CD4-positive, CD25-positive, alpha-beta regulatory T cell (primary cell): ENCODE measurements at places on chromosomes 7 and 10.

- no peak for DNase-seq
Measured at GRCh38 chr7:18520450-18521235, 25.1 kb downstream of the HDAC9 start.

DNA sequence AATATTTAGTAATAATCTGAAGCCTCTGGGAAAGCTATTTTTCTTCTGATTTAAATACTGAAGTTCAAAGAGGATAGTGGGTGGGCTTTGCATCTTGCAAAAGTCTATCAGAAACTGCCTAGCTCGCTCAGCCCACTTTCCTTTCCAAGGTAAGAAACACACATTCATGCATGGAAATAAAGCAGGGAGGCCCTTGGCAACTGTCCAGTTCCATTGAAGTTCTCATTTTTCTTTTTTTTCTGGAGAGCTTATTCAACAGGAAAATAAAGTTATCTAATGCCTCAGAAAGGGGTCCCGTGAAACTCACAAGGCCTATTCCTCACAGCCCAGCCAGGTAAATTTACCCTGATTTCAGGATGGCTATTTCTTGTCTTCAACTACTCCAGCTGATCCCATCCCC is 654.9 kb downstream of the KCNMA1 start:
- no peak for DNase-seq

DNA sequence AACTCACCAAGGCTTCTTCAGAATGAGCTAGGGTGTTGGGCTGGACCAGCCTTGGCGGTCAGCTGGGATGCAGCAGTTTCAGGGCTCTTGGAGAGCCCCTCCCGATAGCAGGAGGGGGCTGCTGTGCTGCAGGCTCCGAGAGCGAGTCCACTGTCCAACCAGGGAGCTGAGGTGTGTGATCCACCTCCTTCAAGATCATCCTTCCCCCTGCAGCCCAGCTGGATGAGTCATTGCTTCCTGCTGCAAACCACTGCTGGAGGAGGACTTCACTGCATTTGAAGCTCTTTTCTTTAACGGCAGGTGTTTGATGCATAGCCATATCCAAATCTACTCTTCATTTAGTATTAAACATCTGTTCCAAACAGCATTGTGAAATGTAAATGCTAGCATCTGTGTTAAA is 54.2 kb upstream of the EBF3 start:
- DNase-seq: no peak

- DNase-seq: no peak
Measured at GRCh38 chr10:69387500-69387899, 29.2 kb downstream of the TACR2 start.

DNA sequence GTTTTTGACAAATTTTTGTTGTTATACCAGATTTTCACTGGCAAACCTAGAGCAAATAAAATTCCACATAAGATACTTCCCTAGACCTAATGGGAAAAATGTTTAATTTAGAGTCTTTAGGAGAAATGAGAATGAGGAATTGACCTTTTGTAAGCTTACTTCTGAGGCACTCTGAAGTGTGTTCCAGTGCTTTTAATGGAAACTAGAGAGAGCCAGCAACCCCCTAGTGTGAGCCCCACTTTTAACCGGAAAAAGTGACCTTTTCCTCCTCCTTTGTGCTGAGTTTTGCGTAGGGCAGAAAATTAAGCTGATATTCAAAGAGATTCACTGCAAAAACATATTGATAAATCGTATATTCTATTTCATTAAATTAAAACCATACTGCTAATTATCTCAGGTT is 5.2 kb downstream of the IKZF1 start:
- no peak for DNase-seq

DNA sequence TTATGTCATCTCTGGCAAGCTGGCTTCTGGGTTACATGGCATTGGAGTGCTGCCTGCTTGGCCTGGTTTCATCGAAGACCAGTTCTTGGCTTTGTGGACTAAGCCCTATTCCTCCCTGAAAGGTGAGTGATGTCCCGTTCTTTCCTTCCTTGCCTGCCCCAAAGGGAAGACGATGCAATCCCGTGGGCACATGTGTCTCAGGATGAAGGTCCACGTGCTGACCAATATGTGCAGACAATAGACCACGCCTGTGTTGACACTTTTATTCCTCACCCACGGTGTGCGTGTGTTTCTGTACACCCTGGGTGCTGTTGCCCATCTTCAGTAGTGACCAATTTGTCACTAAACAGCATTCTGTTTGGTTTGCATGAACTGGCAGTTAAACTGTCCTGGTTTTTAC is 28.6 kb upstream of the SHH start:
- no peak for DNase-seq
